Activated naive CD4-positive, alpha-beta T cell treated with Interleukin-2 at 50 U/mL for 16 hours (primary cell): ENCODE measurements at places on chromosomes 12 and 14.

DNA sequence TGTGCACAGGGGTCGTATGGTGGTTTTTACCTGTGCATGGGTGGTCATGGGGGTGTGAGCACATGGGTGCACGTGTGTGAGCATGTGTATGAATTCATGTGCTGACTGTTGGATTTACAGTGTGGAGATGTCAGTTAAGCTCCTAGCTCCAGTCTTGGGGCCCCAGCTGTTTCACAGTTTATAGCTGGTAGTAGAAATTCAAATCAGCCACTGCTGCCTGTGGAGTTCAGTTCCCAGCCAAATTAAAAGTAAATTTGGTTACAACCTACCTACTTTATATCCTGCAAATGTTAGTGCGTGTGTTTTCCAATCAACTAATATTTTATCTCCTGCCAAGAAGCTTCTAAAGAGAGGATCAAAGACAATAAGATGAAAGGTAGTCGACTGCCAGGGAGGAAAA, 56.0 kb upstream of the HSPB8 start:
- DNase-seq: no peak

GRCh38 chr14:89296281-89296745, 120.7 kb downstream of the FOXN3 start:
- no peak for DNase-seq

GRCh38 chr14:75363570-75364227, 64.1 kb upstream of the JDP2 start:
- no peak for DNase-seq

- no peak for DNase-seq
These were observed 96.6 kb upstream of the E2F7 start for GRCh38 chr12:77161944-77162343.

DNA sequence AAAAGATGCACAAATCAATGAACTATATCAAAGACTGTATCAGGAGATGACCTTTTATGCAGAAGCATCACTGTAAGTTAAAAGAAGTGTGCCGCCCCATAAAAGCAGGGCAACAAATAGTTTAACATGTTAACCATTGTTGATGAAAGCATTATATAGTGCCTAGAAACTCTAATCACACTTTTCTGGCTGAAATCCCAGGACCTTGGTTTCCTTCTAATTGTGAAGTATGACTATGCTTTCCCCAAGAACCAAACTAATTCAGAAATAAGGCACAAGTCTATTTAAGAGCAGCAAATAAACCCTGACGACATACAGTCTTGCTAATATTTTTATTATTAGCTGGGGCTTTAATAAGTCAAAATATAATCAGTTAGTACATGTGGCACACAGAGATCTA, 21.7 kb downstream of the RACGAP1 start:
- DNase-seq: no peak

DNA sequence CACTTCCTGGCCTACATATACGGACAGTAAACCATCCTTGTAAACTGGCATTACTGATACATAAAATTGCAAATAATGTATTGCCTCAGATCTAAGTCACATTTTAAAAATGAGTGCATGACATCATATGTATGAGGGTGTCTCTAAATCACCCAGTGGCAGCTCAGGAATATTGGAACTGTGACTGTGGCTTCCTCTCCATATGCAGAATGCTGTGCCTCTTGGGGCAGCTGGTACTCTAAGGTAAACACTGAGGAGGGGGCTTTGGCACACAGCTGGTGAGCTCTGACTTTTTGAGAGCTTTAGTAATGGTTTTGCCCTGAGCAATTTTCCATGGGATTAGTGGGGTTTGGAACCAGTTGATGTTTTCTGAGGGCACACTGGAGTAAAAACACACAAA, 263.7 kb downstream of the BMP4 start:
- DNase-seq: no peak

DNA sequence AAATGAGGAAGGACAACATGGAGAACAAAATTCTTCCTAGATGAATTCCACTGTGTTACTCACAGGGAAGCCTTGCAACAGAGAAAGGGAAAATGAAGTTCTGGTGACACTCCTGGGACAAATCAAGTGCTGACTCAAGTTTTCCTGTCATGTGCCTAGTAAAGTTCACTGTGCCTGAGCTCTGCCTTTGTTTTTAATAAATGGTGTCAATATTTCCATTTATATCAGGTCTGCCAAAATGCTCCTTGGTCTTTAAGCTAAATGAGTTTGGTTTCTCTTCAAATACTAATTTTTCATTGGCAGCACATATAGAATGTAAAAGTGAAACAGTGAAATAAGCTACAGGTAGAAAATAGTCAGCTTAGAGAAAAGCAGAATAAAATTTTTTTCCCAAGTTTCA, 33.0 kb downstream of the HIGD1C start:
- DNase-seq: no peak

DNA sequence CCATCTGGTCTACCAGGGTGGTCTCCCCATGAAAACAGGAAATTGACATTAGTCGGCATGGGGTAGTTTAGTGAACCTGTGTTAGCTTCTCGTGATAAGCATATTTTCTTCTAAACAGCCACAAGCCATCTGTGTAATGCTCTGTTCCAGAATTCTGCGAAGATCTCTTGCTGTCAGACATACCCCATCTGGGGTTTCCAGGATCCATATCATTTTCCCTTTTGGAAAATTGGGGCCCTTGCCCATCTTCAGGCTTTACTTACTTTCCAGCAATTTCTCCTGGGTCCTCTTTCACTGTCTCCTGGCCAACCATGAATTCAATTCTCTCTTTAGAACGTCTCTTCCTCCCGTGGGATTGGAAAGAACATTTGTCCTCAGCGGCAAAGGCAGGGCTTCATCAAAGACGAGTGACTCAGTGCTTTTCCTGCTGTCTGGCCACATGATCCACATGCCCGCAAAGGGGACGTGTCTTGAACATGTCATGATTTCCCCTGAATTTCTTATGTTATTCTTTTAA, 21.4 kb upstream of the NCOR2 start:
- DNase-seq: peak; percentile 28

DNA sequence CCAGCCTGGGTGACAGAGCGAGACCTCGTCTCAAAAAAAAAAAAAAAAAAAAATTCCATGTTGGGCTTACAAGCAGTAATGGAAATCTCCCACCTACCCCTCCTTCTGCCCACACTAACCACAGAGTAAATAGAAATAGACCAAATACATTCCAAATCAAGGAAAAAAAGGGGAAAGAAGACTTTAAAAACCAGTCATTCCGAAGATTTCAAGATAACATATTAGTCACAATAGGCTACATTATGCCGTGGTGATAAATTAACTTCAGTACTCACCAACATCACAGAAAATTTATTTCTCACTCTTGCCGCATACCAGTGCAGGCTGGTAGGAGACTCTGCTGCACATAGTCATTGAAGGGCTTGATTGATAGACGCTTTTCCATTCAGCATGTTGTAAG, 15.5 kb upstream of the ETV6 start:
- DNase-seq: no peak

DNA sequence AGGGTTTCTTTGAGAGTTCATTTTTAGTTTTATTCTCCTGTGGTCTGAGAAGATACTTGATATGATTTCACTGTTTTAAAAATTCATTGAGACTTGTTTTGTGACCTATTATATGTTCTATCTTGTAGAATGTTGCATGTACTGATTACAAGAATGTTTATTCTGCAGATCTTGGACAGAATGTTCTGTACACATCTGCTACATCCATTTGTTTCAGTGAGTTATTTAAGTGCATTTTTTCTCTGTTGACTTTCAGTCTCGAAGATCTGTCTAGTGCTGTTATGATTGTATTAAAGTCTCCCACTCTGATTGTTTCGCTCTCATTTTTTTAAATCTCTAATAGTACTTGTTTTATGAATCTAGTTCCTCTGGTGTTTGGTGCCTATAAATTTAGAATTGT, 1319.8 kb downstream of the TMEM121 start:
- DNase-seq: no peak

DNA sequence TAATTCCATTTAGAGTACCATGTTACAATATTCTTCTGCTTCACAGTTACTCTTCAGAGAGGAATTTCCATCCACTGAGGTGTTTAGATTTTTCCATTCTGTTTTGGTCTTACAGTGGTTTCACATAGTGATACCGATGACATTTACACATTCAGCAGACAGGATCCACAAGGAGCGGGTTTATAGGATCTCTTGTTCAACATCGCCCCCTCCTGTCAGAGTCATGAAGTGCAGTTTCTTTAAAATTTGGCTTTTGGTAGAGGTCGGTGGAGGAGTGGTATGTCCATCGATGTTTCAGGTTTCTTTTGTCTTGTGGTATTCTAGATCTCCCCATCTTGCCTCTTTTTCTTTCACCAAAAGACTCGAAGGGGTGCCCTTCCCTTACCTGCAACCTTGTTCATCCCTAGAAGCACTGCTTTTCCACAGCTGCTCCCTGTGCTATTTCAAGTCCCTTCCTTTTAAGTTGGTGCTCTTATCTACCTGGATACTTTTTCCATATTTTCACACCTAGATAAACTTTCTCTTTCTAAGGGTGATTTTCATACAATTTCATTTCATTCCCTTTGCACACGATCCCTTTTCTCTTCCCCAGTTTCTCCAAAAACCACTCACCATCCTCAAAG, 181.3 kb downstream of the ITPR2 start:
- DNase-seq: peak; percentile 9
